Skin of body (tissue), 3 donors: ENCODE measurements at places on chromosomes 2 and 18. TPM values are rescaled to one million over a fixed set of nuclear protein-coding genes. Genes with fewer than 3 reads are reported as not detected.
A peak's percentile ranks its signal among the peaks of the same experiment; 100 is the strongest.

The GCKR gene
- total RNA-seq, result 0.49 TPM

The SERPINB12 gene
- 64.6 TPM for total RNA-seq

The ZNF385B gene
- total RNA-seq, result 0.89 TPM

The UGT1A10 gene
- not detected for total RNA-seq

The SP140L gene
- total RNA-seq, result 3.8 TPM

The MEP1B gene
- not detected for total RNA-seq

The TEX44 gene
- not detected for total RNA-seq

DNA sequence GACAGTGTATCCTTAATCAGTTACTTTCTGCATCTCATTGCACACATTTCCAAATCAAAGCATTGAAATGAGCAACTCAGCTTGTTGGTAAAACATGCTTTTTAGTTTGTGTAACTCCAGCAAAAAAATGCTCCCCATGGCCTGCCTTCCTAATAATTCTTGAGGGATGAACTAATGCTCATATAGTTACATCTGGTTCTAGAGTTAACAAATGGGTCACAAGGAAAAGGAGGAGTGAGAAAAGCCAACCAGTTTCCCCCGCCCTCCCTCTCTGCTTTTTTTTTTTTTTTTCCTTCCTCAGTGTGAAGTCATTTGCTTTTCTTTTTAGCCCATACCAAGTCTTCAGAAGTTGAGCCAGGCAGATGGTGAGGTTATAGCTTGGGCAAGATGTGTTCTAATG is 231.7 kb downstream of the MTX2 start:
- DNase-seq, result peak; percentile 92

- DNase-seq, result no peak
Observed at GRCh38 chr18:7668392-7668791, 101.3 kb downstream of the PTPRM start.

GRCh38 chr18:6885992-6886796 is 156.7 kb downstream of the ARHGAP28 start:
- peak; percentile 88 for DNase-seq

- DNase-seq, result peak; percentile 20
Observed at GRCh38 chr2:200168641-200169555, 137.6 kb upstream of the SPATS2L start.

GRCh38 chr2:101188683-101189405 is 37.7 kb upstream of the TBC1D8 start:
- DNase-seq, result no peak

GRCh38 chr2:37866171-37866934 is 58.7 kb upstream of the RMDN2 start:
- DNase-seq, result no peak

DNA sequence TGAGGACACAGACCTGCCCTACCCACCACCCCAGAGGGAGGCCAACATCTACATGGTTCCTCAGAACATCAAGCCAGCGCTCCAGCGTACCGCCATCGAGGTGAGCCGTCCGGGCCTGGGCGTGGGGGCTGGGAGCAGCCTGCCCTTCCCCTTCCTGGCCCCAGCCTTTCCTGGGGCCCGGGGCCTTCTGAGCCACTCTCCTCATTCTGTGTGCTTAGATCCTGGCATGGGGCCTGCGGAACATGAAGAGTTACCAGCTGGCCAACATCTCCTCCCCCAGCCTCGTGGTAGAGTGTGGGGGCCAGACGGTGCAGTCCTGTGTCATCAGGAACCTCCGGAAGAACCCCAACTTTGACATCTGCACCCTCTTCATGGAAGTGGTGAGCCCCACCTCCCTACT is 157.9 kb downstream of the DYSF start:
- no peak for DNase-seq

GRCh38 chr2:74080346-74080745 is 67.4 kb downstream of the BOLA3 start:
- DNase-seq, result no peak

DNA sequence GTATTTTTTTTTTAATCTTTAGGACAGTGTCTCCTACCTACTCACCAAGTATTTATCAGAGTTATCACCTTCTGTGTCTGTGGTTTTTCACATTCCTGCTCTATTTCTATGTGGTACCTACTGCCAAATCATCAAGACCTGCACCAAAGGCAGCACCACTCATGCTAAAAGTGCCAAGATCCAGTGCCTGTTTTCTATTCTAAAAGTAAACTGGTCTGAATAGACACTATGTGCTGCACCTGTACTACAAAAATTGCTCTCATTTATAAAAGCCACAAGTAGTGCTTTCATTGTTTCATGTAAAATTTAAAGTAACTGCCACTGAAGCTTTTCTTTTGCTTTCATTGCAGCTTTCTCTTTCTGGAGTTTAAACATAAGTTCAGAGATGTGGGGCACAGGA is 103.9 kb upstream of the GULP1 start:
- no peak for DNase-seq

- no peak for DNase-seq
Observed at GRCh38 chr2:167181134-167181533, 292.9 kb downstream of the XIRP2 start.

DNA sequence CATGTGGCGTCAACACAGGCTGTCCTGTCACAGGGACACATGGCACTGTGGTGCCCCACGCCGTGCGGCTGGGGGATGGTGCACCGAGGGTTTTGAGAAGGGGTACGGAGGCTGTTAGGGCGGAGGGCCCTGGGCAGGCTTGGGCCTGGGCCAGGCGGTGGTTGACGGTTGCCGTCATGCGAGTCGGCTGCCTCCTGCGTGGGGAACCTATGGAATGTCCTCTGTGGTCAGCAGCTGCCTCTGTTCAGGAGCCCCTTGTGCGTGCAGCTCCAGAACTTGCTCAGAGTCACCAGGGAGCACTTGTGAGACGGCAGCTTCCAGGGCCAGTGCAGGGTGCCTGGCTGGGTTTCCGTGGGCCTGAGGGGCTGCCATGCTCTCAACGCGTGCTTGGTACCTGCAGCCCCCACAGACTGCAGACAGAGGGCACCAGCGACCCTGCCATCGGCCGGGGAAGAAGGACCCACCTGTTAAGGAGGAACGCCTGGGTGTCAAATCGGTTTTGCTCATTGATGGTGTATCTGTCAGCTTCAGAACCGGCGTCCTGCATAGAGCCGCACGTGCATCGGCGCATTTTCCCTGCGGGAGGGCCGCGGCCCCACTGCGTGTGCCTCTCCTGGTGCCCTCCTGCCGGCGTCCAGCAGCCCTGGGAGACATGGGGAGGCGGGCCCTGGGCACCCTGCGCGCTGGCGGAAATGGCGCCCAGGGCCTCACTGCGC is 10.0 kb upstream of the D2HGDH start:
- DNase-seq, result no peak

DNA sequence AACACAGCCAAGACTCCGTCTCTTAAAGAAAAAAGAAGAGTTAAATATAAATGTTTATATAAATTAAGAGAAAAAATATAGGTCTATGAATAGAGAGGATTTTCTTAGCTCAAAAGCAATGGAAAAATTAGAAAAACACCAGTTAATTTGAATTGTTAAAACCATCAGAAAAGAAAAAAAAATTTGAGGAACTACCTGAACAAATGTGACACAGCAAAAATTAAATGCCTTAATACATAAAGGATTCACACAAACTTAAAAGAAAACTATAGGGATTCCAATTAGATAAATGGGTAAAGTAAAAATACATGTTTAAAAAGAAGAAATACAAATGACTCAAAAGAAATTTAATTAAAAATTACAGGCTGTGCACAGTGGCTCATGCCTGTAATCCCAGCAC is 147.9 kb upstream of the DNMT3A start:
- no peak for DNase-seq

DNA sequence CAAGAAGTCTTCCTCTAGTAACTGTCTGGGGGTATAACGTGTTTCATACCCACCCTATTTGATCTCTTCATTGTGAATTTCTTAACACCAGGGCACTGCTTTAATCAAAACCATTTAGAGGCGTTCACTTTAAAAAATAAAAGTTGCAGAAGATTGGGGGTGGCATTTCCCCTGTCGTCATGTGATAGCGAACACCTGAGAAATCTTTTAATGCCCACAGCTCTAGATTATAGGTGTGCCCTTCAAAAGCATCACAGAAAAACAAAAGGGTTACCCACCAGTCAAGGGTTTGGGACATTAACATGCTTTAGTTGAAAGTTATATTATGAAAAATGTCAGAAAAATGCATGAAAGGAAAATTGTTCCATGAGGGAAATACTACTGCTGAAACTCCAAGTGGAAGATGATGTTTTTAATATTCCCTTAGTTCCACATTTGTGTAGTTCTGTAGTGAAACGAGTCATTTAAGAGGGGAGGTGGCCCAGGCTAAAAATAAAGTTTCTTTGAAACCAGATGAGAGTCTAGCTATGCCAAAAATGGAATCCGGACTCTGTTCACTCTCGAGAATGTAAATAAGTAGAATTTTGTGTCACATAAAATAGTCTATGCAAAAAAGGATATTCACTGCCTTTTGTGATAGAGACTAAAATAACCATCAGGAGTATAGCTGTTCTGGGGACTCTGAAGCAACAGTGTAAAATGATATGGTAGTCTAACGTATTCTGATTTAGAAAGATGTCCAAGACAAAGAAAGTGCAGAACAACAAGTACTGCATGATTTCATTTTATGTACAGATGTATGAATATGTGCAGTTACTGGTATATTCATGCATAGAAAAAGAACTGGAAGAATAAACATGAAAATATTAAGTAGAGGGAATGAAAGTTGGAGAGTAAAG is 95.3 kb downstream of the TMEM247 start:
- DNase-seq, result peak; percentile 73

GRCh38 chr18:13730481-13730880 is 4.0 kb downstream of the RNMT start:
- no peak for DNase-seq

GRCh38 chr18:78158943-78159342 is 820.7 kb upstream of the SALL3 start:
- no peak for DNase-seq

- DNase-seq, result no peak
Observed at GRCh38 chr18:48548921-48549320, 10.1 kb downstream of the CTIF start.

GRCh38 chr2:91839904-91840868 is 3031.0 kb upstream of the TEKT4 start:
- no peak for DNase-seq
